RKO (cell line): ENCODE measurements at places on chromosomes 4 and X.

GRCh38 chrX:48835524-48836329 lies at the start of gene PCSK1N:
Gene PCSK1N, minus strand, starts transcription at chrX:48835610. Its CDS starts 78 bp downstream, at chrX:48835532.
- no peak for DNase-seq

DNA sequence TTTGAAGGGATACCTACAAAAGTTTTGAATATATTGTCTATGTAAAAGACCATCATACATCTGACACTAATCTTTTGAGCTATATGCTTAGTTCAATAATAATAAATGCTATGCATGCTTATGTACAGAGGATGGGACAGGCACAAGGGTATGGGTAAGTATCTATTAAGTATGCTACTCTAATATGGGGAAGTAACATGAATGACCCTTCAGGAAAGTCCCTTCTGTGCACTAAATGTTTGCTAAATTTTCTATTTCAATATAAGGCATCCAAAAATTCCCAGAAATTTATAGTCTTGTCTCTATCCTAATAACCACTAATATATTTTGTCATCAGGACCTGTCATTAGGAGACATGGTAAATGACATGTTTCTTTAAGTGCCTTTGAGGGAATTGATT lies 19.0 kb downstream of the ATP8A1 start:
- DNase-seq, result no peak

DNA sequence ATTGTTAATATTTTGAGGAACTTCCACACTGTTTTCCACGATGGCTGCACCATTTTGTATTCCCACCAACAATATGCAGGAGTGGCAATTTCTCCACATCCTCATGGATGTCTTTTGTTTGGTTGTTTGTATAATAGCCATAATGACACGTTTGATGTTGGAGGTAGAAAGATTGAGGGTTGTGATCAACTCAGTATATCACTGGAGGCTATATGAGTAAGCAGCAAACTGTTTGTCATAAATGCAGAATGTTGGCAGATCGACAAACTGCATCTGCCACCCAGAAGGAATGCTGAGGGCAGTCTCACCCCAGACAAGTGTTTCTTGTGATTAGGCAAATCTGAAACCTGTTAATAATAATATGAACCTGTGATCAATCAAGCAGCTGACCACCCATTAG lies 243.9 kb upstream of the WDFY3 start:
- DNase-seq, result peak; percentile 20

DNA sequence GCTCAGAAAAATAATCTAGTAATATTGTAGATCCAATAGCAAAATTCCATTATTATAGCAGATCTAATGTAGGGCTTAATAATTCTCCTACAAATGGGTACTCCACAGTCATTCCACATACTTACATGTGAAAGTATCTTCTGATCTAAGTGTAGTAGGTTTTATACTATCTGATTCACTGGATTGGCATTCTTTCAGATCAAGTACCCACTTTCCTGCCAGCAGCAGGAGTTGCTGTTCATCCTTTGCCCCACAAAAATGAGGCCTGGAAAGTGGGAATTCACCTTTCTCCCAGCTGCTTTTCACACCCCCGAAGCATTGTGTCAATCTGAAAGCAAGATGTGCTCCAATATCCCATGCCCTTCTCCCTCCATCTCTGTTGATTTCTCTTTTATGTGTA lies 77.1 kb upstream of the RXFP1 start:
- no peak for DNase-seq

- DNase-seq, result no peak
Measured at GRCh38 chr4:168723569-168723968, 226.7 kb downstream of the PALLD start.

GRCh38 chrX:48035891-48036290 lies 29.1 kb downstream of the SPACA5 start:
- no peak for DNase-seq

- DNase-seq, result no peak
Measured at GRCh38 chr4:29259556-29259955, 1460.6 kb upstream of the PCDH7 start.

DNA sequence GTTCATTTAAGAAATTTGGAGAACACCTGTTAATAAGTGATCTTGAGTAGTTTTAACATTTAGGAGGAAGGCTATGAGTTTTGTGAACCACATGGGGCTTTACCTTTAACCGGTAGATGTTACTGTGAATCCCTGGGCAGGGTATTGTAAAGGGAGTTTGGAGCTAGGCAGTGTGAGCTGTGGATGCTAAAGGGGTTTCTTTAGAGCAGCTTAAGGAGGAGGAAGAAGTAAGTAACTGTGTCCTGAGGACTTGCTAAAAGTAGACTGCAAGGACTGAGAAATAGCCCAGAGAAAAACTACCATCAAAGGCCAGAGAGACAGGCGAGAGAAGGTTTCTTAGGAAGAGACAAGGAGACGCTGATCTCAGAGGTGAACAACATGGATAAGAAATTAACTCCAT lies 5.6 kb downstream of the RHOH start:
- DNase-seq, result no peak
